Stimulated activated effector memory CD8-positive, alpha-beta T cell treated with anti-CD3 and anti-CD28 coated beads, Interleukin-12 subunit alpha, Interleukin-12 subunit beta, amount 100 ng/mL, for 72 hours (primary cell): ENCODE measurements at places on chromosomes 12 and 14.

- DNase-seq = no peak
Observed at GRCh38 chr12:32083489-32083888, 23.2 kb upstream of the BICD1 start.

DNA sequence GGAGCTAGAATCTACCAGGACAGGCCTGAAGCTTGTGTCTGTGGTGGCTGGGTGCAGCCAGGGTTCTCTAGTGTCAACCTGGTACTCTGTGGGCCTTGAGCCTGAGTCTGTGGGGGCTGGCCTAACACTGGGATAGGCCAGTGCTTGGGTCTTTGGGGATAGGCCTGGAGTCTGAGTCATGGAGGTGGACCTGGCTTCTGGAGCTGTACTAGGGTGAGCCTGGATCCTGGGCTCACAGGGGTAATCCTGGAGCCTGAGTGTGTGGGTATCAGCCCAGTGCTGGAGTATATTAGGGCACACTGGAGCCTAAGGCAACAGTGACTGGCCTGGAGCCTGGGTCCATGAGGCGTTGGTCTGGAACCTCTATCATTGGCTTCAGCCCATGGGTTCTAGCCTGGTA lies 182.5 kb upstream of the NPAS3 start:
- DNase-seq = no peak

DNA sequence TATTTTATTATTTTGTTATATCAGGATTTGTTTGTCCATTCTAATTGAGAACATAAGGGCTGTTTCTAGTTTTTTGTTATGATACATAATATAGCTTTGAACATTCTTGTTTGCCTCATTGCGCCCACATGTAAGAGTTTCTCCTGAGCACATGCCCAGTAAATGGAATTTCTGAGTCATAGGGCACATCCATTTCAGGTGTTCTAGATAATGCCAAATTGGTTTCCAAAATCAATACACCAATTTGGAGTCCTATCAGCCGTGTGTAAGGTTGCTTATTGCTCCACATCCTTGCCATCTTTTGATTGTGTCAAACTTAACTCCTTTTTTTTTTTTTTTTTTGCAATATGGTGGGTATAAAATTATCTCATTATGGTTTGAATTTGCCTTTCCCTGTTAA lies 97.9 kb upstream of the RESF1 start:
- DNase-seq = no peak

GRCh38 chr14:68981539-68981976 lies 2.5 kb upstream of the ACTN1 start:
- no peak for DNase-seq

GRCh38 chr12:31015215-31015614 lies 58.4 kb upstream of the DDX11 start:
- DNase-seq = no peak

DNA sequence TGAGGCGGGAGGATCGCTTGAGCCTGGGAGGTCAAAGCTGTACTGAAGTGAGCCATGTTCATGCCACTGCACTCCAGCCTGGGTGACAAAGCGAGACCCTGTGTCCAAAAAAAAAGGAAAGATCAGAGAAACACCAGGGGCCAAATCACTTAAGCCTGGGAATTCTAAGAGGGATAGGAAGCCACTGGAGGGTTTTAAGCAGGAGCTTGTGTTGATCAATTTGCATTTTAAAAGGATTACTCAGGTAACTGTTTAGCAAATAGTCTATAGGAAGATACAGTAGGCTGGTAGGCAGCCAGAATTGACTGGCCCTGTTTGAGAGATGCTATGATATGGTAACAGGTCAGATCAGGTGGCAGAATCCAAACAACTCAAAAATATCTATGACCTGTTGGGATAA lies 162.7 kb downstream of the SPTSSA start:
- DNase-seq = no peak

- no peak for DNase-seq
Observed at GRCh38 chr12:69388371-69388770, 28.8 kb downstream of the YEATS4 start.

- DNase-seq = no peak
Observed at GRCh38 chr12:52558781-52559445, 6.0 kb upstream of the KRT71 start.
